Effector CD4-positive, alpha-beta T cell (primary cell): ENCODE measurements at places on chromosomes 5 and 9.
A peak's percentile ranks its signal among the peaks of the same experiment; 100 is the strongest.

GRCh38 chr9:127166651-127167524 lies 44.5 kb upstream of the ANGPTL2 start:
- no peak for DNase-seq

- DNase-seq = no peak
Observed at GRCh38 chr5:154899151-154899816, 38.7 kb downstream of the GEMIN5 start.

DNA sequence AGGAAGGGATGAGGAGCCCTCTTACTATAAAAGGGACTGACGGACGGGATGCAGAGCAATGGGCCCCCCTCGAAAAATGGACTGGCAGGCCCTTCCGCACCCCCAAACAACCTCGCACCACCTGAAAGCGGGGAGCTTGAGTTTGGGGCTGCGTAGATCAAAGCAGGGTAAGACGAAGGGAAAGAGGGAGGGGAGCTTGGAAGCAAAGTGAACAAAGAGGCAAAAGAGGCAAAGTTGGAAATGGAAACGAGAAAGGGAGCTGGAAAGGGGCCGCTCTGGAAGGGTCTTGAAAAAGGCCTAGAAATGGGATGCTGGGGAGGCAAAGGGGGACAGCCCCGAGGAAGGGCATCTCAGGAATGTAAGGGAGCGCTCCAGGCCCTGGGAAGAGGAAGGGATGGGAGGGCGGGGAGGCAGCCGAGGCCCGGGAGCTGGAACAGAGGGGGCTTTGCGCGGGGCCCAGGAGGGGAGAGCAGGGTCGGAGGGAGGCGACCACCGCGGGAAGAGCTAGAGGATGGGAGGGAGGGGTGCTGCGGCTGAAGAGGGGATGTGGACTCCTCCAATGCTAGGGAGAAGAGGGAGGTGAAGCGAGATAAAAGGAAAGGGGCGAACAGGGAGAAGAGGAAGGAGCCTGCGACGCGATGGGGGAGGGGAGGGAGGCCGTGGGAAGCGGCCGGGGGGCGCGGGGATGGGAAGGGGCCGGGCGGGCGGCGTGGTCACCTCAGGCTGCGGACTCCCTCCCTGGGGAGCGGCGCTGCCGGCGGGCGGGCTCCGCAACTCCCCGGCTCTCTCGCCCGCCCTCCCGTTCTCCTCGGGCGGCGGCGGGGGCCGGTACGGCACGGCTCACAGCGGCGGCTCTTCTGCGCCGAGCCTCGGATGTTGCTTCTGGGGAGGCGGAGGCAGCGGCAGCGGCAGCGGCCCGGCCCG lies 577 bp downstream of the RNF145 start:
- peak; percentile 6 for DNase-seq

DNA sequence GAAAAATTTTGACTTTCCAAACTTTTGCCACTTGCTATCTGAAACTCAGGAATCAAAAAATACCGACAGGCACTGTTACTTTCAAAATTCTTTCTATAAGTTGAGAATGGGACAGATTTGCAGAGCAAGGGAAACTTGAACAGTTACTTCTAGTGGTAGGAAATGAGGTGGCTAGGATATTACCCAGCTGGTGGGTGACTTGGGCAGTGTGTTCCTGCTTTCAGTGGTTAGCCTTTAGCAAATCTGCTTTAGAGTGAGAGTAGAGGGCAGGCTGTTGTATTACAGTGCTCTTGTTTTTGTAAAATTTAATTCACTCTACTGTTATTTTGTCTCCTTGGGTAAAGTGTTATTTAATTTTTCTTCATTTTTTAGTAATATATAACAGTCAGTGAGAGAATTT lies 40.2 kb upstream of the ROPN1L start:
- DNase-seq = no peak

- no peak for DNase-seq
Observed at GRCh38 chr5:58983526-58984452, 400.9 kb downstream of the RAB3C start.

DNA sequence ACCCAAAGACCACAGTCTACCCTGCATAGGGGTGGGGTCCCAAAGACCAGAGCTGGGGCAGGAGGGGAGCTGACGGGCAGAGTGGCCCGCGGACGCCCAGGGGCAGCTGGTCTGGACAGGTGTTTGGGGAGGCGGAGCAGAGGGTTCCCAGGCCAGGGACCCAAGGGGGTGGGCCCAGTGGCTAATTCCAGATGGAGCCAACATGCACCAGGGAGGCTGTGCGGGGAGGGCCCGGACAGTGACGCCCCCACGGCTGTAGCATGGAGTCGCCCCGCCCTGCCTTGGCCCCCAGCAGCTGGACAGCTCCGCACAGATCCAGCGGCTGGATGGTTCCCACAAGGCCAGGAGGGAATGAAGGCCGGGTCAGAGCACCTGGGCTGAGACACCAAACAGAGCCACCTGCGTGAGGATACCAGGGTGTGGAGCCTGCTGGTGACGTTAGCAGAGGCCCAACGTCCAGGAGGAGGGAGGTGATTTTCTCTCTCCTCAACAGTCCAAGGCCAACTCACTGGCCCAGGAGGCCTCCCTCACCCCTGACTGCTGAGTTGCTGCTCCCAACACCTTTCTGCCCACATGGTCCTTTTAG lies 55.3 kb upstream of the EGFL7 start:
- no peak for DNase-seq

DNA sequence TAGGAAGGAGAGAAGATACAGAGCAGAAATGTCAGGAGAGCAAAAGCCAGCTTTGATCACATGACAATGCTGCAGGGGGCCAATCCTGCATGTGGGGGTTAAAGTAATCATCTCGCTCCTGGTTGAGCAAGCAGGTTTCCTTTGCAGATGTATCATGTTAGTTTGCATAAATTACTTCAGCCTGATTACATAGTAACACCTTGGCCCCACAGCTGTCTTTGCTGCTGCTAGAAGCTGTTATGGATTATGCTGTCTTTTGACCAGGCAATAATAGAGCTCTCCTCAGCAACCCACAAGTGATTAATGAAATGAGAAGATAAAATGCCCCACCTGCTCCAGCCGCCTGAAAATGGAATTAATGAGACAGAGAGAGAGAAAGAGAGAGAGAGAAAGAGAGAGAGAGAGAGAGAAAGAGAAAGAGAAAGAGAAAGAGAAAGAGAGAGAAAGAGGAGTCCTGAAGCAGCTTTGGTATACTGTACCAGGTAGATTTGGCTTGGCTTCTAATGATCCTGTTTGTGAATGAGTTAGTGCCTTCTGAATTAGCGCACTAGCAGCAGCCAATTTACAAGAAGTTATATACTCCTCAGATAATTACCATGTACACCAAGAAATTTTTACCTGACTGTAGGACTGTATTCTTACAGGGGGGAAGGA lies 174.3 kb upstream of the RORB start:
- no peak for DNase-seq

DNA sequence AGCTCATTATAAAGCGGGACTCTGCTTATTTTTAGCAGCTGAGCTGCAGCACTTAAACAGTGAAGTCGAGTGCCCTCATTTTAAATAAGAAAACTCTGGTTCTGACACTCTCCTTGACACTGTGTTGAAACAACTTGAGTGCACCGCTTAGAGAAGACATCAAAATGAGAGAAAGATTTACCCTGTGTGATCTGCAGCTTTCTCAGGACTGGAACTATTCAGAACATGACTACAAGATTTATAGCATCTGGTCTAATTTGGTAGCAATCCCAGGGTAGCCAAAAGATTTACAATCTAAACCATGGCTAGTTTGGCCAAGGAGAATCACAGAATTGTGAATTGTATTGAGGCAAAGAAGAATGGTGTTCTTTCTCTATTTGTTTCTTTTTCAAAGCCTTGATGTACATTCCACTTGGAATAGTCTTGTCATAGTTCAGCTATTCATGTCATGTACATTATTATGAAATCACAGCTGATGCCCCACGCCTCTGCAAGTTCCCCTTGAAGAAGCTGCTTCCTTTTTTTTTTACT lies 38.7 kb downstream of the PLEKHG4B start:
- DNase-seq = no peak

GRCh38 chr5:137088175-137088574 lies 411.0 kb downstream of the SPOCK1 start:
- DNase-seq = no peak

GRCh38 chr5:59579101-59579823 lies 314.3 kb downstream of the PDE4D start:
- DNase-seq = no peak

GRCh38 chr5:4058899-4059298 lies 463.3 kb downstream of the IRX1 start:
- DNase-seq = no peak
